Brain microvascular endothelial cell (primary cell): ENCODE measurements at places on chromosomes 2 and 18.

GRCh38 chr18:24486684-24487083, 26.2 kb downstream of the HRH4 start:
- no peak for DNase-seq

GRCh38 chr18:10259901-10260300, 194.5 kb upstream of the APCDD1 start:
- DNase-seq, result no peak

GRCh38 chr18:76602191-76602590, 107.1 kb upstream of the ZNF516 start:
- DNase-seq, result no peak

GRCh38 chr2:163595028-163595427, 140.8 kb downstream of the FIGN start:
- DNase-seq, result no peak

GRCh38 chr2:104896446-104896845, 42.5 kb downstream of the POU3F3 start:
- DNase-seq, result no peak

- no peak for DNase-seq
Measured at GRCh38 chr18:76514573-76514972, 19.5 kb upstream of the ZNF516 start.

GRCh38 chr2:207408086-207408794, 121.5 kb upstream of the CREB1 start:
- no peak for DNase-seq

DNA sequence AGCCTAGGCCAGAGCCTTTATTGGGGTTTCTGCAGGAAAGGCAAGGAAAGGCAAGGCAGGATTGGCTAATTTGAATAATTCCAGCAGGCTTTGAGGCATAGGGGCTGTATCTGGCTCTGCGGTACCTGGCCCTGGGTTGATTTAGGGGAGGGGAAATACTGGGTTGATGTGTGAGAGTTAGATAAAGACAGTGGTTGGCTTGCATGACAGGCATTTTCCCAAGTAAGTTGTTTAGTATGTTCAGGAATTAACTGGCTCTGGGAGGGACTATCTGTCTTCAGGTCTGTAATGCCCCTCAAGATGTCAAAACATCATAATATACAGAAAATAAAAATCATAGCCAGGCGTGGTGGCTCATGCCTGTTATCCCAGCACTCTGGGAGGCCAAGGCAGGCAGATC, 98.7 kb downstream of the UBR3 start:
- no peak for DNase-seq

DNA sequence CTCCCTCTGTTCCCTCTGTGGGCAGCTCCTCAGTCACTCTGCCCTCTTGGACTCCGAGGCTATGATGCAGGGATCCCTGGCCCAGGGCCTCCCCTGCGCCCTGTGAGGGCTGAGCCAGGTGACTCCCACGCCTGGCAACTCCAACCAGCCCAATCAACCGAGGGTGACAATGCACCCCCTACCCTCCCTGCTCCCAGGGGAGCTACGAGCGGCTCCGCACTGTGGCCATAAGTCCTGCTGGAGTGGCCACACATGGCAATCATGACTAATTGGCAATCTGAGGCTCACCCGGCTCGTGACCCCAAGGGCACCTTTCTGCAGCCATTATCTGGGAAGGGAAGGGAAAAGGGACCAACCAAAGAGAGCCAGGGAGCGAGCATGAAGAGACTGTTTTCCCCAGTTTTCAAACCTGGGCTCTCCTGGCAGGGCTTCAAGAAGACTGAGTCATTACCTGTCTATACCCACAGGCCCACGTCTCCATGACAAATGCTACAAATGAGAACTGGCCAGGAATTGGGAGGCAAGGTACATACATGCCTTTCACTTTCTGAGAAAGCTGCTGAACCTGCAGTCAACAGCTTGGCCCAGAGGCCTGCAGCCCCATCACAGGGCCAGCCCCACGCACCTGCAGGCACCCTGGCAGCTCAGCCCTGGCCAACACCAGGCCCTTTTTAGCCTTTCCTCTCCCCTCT, 45.1 kb downstream of the RPL31 start:
- no peak for DNase-seq

DNA sequence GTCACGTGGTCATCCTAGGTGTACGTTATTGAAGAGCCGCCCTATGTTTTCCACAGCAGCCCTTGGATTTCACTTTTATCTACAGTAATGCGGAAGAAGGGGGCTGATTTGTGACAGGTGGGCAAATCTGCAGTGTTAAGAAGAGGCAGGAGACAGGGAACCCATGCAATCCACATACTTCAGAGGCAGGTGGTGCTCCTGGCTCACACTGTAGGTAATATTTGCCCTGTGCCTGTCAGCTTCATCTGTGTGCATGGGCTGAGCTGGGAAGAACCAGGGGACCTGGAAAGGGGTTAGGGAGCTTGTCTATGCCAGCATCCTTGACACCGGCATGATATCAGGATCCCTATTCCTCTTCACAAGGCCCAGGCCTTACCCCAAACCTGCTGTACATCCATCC, 183.9 kb downstream of the SH3RF3 start:
- no peak for DNase-seq

- DNase-seq, result no peak
Measured at GRCh38 chr18:62258616-62259015, 66.5 kb upstream of the TNFRSF11A start.

- no peak for DNase-seq
Measured at GRCh38 chr18:48419277-48420022, 10.3 kb upstream of the ZBTB7C start.

- no peak for DNase-seq
Measured at GRCh38 chr2:18550433-18550832, 10.0 kb downstream of the RDH14 start.

DNA sequence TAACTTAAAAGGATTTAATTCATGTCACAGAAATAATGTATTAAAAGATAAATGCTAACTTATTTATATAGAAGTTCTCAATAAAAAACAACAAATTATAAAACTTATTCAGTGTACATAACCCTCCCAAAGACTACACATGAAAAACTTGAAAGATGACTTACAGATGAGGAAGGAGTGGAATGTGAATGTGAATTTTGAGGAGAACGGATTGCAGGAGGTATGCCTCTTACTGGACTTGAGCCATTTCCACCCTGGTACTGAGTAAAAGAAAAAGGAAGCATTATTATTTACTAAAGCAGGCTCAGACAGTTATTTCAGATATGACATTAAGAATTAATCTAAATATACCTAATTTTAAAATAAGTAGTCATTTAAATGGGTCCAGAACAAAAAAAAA, 104.4 kb downstream of the TLK1 start:
- DNase-seq, result peak; percentile 18

DNA sequence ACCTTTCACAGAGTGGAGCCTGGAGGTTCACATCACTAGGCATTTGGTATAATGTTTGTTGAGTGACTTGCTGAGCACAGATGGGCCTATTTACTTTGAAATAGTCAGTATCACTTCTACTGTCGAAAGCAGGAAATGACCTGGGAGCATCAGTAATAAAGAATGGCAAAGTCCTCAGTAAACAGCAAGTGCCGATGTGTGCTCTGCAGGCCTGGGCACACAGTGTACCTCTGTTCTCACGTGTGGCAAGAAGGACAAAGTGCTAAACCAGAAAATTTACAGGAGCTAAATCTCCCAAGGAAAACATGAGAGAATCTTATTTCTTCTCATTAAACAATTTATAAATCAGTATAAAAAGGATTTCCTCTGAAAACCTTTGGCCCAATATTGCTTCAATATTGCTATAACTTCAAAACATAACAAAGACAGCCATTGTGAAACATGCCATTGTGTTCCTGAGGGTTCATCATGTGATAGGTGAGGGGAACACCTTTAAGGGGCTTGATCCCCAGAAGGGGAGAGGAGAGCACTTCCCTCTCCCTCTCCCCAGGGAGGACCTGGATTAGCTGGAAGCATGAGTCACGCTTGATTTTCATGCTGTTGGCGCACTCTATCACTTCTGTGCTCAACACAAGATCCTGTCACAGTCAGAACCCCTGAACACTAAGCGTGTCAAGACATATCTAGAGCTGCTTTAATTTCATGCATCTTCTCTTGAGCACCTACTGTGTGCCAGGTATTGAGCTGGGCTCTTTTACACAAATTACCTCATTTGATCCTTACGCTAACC, 131.5 kb upstream of the SMAD2 start:
- DNase-seq, result no peak

DNA sequence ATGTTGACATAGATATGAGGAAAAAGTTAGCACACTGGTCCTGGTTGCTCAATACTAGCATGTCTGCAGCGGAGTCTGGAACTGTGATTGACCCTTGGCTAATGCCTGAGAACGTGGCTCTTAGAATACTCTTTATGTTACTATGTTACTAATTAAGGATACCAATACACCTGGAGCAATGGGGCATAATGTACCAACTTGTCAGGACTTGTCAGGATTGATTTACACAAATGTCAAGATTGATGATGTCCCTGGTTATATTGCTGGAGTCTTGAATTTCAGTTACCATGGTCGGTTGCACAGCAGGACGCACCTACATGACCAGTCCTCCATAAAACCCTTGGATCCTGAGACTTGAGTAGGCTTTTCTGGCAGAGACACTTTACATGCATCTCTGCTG, 810.9 kb downstream of the CPS1 start:
- no peak for DNase-seq

DNA sequence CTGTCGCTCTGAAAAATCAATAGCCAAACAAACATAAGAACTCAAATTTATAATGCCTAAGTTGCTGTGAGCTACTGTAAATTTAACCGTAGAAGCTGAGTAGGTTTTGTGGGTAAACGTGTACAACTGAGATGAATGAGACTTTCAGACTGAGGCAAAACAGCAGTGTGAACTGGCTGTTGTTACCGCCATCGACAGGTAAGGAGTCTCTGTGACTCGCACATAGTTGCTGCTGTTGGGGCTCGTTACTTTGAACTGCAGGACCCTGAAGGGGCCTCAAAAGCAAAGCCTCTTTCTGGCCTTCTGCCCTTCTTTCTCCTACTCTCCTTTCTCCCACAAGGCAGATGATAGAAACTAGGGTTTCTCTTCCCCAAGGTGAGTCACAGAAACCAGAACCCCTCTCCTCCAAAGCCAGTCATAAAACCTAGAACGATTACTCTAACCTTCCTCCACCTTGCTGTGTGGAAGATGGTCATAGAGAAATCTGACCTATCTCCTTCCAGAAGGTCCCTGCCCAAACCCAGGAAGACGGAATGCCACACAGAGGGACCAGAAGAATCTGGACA, 101.2 kb downstream of the DLGAP1 start:
- no peak for DNase-seq

DNA sequence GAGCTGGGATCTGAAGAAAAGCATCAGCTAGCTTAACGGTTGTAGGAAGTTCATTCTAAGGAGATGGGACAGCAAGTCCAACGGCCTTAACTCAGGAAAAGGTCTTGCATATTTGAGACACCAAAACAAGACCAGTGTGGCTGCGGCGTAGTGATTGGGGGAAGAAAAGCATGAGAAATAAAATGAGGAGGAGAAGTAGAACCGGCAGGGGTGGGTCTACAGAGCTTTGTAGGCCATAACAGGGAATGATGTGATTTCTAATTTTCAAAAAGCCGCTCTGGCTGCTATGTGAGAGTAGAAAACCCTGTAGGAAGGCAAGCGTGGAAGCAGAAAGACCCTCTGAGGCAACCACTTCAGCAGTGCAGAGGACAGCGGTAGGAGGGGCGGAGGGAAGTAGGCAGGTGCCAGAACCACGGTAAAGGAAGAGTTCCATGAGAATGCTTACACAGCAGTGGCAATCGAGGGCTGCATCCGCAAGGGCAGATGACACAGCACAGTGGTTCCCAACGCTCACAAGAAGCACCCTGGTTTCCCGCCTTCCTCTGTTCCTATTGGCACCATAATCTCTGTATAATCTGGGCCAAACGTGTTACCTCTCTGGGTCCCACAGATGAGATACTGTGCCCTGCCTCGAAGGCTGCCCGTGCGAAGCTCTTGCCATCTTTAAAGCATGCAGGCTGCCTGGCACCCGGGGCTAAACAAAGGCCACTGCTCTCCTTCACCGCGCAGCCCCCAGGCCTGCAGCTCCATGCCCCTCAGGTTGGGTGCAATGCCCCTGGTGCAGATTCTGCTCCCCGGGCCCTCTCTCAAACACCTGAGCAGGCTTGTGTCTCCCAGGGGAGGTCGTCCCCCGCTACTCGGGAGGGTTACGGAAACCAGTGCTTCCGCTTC, 795 bp downstream of the ANKRD39 start:
- no peak for DNase-seq

DNA sequence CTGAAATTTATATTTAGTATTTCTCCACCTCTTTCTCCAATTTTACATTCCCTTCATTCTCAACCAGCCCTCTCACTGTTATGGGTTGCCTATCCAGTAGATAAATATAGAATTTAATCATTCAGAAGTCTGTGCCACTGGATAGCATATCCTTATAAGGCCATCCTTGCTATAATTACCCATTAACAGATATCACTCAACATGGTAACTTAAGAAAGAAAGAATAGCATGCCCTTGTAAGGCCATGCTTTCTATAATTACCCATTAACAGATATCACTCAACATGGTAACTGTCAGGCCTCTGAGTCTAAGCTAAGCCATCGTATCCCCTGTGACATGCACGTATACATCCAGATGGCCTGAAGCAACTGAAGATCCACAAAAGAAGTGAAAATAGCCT, 1137.4 kb upstream of the FAM98A start:
- no peak for DNase-seq

DNA sequence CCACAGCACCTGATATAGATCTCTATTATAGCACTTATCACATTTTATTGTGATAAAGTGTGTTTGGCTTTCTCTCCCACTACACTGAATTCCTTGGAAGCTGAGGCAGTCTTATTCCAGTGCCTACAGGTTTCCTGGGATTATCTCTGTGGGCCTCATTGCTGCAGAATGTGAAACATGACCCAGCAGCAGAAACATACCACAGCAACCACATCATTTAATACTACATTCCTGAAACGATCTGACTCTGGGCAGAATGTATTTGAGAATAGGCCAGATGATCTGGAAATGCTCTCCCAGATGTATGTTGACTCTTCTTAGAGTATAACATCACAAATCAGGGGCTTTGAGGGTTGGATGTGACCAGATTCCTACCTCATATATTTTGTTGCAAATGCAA, 323.5 kb upstream of the TANK start:
- DNase-seq, result peak; percentile 91
